ENCODE measurements at places on chromosomes 6 and 20.

GRCh38 chr20:40931410-40932044 lies 97.1 kb upstream of the TOP1 start:
- DNase-seq, result no peak

GRCh38 chr6:127539272-127539671 lies 20.1 kb upstream of the MTCL3 start:
- DNase-seq, result no peak

DNA sequence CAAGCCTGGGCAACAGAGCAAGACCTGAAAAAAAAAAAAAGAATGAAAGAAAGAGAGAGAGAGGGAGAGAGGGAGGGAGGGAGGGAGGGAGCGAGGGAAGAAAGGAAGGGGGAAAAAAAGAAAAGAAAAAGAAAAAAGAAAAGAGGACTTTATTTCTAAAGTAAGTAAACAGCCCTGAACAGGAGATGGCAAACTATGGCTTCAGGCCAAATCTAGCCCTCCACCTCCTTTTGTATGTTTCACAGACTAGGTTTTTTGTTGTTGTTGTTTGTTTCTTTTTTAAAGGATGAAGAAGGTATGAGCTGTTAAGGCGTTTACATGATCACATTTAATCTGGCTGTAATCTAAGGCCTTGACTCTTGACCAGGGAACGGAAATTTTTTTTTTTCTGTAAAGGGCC lies 711.1 kb upstream of the NRSN1 start:
- DNase-seq, result no peak

- no peak for DNase-seq
Observed at GRCh38 chr6:158417760-158418098, 105.5 kb downstream of the TULP4 start.

GRCh38 chr6:160431791-160432404 lies 83.7 kb downstream of the SLC22A3 start:
- no peak for DNase-seq

DNA sequence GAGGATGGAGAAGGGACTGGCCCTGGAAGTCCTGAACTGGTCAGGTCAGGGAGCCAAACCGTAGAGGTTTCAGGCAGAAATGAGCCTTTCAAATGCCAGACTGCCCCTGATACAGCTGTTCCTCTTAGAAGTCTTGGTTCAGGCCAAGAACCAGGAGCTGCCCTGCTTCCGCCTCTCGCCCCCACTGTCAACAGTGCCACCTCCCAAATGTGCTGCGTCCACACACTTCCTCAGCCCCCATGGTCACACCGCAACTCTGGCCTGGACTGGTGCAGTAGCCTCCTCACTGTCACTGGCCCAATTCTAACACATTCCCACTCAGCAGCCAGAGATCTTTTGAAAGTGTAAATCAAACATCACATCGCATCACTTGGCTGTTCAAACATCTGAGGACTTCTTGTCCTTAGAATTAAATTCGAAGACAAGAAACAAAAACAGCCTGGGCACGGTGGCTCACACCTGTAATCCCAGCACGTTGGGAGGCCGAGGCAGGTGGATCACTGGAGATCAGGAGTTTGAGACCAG lies 69.7 kb downstream of the STK35 start:
- no peak for DNase-seq

GRCh38 chr20:36709126-36709525 lies 36.8 kb downstream of the NDRG3 start:
- DNase-seq, result no peak

- no peak for DNase-seq
Observed at GRCh38 chr6:89242574-89243330, 25.6 kb upstream of the GABRR1 start.

DNA sequence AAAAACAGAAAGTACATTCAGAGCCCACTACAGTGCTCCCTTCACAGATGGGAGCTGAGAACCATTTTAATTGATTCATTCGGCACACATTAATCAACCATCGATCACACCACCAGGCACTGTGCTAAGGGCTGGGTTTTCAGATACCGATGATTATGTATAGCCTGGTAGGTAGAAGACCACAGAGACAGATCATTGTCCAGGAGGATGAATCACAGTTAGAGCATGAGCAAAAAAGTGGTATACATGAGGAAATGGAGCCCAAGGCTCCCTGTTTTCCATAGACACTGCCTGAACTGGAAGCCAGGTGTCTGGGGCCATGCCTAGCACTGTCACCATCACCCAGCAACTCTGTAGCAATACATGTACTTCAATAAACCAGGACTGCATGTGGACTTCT lies 9.0 kb upstream of the PRDM1 start:
- no peak for DNase-seq

- no peak for DNase-seq
Observed at GRCh38 chr6:133645966-133646740, 242.8 kb upstream of the TCF21 start.

DNA sequence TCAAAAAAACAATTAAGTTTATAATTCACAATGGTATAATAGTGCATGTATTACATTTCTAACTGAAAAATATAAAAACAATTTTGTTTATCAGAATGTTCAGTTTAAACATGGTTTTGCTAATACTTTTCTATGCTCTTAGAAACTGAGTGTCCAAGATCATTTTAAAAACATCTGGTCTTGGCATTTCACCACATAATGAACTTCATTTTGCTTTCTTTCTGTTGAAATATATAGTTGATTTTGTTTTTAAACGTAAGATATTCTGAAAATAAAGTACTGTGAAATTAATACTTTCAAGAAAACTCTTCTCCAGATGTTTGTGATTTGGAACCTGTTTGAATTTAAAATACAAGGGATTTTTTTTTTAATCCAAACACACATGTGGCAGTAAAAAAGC lies 264.4 kb downstream of the COL12A1 start:
- DNase-seq, result no peak

DNA sequence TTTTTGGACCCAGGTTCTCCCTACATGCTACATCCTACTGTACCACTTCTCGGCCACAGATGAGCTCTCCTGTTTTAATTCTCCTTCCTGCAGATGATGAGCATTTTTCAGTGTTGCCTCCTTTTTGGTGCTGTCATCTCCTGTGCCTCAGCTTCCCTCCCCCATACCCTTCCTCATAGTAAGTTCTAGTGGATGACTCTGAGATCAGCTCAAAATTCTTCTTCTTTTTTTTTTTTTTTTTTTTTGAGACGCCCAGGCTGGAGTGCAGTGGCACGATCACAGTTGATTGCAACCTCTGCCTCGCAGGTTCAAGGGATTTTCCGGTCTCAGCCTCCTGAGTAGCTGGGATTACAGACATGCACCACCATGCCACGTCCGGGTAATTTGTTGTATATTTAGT lies 3.8 kb downstream of the TMEM14A start:
- no peak for DNase-seq

DNA sequence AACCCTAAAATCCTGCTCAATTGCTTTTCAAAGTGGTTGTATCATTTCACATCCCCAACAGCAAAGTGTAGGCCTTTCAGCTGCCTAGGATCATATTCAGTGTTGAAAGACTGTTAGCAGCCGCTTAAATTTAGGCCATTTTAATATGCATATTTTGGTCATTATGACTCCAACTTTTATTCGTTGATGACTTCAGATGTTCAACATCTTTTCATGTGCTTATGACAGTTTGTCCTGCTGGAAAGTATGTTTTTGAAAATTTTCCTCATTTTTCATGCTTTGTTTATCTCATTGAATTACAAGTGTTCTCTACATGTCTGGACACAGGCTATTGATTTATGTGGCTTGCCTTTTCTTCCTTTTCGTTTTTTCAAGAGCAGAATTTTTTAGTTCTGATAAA lies 244.0 kb downstream of the THBS2 start:
- DNase-seq, result no peak

DNA sequence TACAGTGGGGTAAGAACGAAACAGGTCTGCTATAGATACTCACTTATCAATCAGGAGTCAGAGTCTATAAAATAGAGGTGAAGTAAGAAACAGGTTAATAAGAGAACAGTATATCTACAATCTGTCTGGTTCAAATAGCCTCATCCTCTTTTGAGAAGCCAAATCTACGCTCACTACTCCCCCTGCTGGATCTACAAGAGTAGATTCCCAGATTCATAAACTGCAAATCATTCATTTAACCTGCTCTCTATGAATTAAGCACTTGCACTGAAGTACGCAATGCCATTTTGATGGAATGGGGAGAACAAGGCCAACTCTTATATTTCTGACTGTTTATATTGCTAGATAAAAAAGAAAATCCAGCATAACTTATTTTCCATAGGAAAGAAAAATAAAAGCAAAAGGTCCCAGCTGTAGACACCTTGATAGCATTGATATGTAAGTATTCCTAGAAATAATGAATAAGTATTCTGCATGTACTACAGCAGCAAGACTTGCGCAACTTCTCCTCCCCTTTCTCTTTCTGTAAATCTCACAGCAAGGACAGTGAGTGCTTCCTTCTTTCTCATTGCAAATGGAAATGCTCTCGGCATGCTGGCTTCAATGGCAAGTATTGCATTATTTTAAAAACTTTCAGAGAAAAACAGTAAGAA lies 92.3 kb downstream of the RFX6 start:
- no peak for DNase-seq

DNA sequence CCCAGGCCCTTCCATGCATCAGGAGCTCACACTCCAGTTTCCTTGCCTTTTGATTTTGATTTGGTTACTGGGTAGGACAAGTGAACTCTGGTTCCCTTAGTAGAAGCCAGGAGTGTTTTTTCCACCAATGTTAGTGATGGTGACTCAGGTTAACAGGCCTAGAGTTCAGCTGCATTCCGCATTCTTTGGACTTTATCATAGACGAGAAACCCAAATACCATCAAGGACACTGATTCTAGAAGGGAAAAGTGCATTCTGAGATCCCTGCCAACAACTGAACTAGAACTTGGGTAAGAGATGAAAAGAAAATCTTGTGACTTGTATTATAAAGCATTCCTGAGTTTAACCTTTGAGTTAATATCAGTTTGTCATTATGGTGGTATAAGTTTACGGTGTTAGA lies 8.9 kb downstream of the GSS start:
- no peak for DNase-seq

GRCh38 chr6:154488248-154488593 lies 22.3 kb downstream of the CNKSR3 start:
- DNase-seq, result no peak

- no peak for DNase-seq
Observed at GRCh38 chr20:50259705-50260478, 69.3 kb downstream of the CEBPB start.

GRCh38 chr20:17992847-17993513 lies 24.2 kb downstream of the MGME1 start:
- no peak for DNase-seq

DNA sequence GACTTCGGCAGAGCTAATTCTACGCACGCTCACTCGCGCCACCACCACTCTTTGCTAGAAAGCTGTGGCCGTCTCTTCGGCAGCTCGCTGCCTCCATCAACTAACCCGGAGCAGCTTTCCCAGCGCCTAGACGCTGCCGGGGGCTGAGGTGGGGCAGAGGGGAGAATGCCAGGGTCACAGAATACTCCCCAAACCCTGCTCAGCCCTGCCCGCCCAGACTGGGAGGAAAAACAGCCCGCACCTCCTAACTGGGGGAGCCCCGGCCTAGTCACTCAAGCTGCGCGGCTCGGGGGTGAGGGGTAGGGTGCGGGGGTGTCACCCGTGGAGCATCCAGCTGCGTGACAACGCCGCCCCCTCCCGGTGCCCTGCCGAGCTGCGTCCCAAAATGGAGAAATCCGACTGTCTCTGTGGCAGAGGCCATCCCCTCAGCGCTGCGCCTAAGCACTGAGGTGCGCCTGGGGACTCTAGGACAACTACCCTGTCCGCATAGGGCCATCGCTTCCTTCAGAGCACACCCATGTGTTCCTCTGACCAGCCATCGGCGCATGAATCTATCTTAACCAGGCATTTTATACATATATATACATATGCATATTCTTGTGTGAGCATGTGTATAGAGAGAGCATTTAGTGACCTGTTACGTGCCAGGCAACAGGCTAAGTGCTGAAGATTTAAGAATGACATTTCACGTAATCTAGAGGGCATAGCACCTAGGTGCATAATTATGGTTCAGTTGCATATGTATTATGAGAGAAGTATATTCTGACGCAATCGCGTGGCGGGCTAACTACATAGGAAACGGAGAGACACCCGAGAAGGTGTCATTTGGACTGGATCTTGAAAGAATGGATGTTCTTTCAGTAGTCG lies 1.5 kb upstream of the TENT5A start:
- DNase-seq, result peak; percentile 75

DNA sequence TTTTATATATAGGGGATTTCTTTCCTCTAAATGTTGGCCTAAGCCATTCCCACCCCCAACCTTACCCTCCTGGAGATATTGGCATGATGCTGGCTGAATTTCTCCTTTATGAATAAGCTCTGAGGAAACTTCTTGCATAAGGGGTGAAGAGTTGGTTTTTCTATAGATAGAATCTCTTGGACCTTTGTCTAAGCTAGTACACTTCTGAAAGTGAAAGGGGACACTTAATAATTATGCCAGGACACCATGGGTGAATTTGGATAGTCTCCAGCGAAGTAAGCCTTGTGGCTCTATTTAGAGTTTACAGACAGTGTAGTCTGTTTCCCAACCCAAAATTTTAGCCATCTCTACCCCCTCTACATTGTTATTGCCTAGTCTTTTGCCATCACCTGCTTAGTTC lies 27.1 kb upstream of the FABP7 start:
- no peak for DNase-seq

DNA sequence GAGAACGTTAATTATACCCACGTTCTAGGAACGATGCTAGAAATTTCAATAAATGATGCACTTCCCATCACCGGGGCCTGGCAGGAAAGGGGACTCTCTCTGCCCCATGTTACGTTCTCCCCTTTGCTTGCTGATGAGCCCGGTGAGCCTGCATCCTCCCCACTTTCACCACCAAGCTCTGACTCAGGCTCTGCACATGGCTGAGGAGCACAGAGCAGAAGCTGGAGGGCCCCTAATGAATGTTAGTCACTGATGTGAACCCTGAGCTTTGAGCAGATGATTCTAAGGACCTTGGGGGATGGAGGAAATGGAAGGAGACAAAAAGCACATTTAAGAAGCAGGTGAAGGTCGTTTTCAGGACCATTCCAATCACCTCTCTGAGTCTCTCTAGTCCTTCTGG lies 468.2 kb upstream of the ARID1B start:
- no peak for DNase-seq

GRCh38 chr6:27078734-27079357 lies 168.7 kb upstream of the PRSS16 start:
- no peak for DNase-seq

- no peak for DNase-seq
Observed at GRCh38 chr6:166691746-166692145, 64.7 kb upstream of the RPS6KA2 start.

GRCh38 chr6:119482850-119483285 lies 133.3 kb upstream of the MAN1A1 start:
- no peak for DNase-seq

DNA sequence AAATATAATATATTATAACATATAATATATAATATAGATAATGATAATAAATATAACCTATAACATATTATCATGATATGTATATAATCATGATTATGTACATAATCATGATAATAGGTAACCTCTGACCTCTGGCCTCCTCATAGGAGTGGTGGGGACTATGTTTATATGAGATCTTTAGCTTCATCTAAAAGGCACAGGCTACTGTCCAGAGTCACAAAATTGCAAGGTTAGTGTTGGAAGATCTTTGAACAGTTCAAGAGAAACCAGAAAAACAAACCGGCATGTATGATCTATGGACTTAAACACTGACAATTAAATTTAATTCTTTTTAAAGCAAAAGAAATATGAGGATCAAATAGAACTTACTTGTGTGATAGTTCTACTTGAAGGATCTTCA lies 55.7 kb upstream of the TINAG start:
- DNase-seq, result no peak

- DNase-seq, result no peak
Observed at GRCh38 chr6:30766461-30767157, 22.3 kb upstream of the IER3 start.

GRCh38 chr20:47351643-47352331 lies 4.7 kb downstream of the ZMYND8 start:
- no peak for DNase-seq

- DNase-seq, result peak; percentile 53
Observed at GRCh38 chr20:63706852-63707557, 771 bp downstream of the ARFRP1 start.
